Activated CD8-positive, alpha-beta memory T cell treated with anti-CD3 and anti-CD28 coated beads for 48 hours (primary cell): ENCODE measurements at places on chromosomes 7 and 10.
A peak's percentile ranks its signal among the peaks of the same experiment; 100 is the strongest.

DNA sequence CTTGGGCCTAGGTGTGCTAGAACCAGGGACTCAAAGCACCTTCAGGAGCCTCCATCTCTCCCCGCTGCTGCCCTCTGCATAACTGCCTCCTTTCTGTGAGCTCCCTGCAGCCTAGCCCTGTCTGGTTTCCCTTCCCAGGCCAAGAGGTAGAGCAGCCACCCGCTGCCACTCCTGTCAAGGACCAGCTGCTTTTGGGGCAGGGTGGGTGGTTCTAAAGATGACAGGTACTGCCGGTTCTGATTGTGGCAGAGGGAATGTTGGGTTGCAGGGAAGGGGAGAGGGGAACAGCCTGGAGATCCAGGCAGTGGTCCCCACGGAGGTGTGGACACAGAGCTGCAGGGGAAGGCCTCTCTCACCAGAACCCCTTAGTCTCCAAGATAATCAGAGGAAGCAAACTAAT lies 3.7 kb upstream of the FLNC start:
- no peak for DNase-seq

DNA sequence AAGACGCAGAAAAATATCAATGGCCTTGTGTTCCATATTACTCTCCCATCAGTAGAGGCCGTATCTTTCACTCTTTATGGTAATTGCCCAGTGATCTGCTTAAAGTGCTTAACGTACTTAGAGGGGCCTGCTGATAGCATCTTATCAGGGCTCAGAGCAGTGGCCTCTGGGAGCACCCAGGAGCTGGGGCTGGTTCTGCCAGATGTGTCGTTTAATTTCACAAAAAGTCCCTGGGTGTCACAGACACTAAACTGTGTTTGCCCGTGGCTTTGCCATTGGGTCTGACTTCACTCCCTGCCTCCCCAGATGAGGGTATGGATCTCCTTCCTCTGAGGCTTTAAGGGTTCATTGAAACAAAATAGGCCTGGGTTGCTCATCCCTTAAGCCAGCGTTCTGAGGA lies 435.3 kb downstream of the GATA3 start:
- no peak for DNase-seq

- no peak for DNase-seq
These were observed 69.4 kb upstream of the OGDHL start for GRCh38 chr10:49831352-49832035.

DNA sequence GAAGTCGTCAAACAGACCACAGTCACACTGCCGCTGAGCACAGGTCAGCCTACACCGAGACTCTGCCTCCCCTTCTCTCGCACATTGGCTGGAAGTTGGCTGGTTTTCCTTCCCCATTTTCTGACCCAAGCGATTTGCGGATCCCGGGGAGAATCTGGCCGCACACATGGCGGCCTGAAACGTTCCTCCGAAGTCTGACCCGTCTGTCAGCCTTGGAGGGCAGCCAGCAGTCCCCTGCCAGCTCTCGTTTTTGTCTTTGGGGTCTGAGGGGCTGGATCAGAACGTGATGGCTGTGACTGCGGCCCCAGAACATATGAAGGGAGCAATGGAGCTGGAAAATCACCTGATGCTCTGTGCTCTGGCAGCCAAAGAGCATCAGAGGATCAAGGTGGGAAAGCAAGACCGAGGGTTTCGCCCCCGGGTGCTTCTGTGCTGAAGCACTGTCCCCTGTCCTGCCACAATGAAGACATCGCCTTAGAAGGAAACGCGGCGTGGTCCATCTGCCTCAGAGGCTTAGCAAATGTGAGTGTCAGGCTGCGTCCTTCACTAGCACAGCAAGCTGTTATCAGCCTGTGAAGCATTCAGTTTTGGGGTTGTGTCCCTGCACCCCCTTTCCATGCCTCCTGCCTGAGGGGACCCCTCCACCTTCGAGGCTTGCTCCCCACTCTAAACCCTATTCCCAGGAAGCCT lies 119.3 kb upstream of the SHH start:
- no peak for DNase-seq

GRCh38 chr7:29285444-29285793 lies 90.8 kb downstream of the CHN2 start:
- peak; percentile 26 for DNase-seq

DNA sequence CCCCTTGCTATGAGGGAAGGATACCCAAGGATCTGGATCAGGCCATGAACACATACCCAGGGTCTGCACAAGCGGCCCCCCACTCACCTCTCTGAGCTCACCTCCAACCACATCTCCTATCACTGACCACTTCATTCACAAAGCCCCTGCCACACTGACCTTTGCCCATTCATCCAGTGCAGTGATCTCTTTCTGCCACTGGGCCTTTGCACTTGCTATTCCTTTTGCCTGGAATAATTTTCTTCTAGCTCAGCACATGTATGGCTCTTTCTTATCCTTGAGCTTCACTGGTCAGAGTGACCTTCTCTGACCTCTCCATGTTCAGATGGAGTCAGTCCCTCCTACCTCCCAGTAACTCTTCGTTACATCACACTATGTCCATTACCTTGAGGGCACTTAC lies 48.3 kb downstream of the ADRA2A start:
- DNase-seq, result no peak

GRCh38 chr10:71771821-71772617 lies 1.3 kb downstream of the VSIR start:
- no peak for DNase-seq

- no peak for DNase-seq
These were observed 135.7 kb downstream of the DYNC2I1 start for GRCh38 chr7:158991824-158992621.

DNA sequence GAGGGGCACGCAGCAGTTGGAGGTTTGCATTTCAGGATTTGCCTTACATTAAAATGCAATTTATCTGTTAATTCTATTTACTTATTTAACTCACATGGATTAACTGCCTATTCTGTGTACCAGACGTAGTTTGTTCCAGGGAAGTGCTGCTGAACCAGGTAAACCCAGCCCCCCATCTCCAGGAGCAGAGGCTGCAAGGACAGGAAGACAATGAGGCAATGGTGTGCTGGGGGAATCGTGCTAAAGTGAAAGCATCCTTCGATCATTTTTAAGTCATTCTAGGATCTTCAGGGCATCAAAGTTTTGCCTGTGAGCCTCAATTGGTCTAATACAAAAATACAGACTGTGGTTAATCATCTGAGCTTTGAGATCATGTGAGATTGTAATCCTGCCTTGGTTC lies 166.4 kb downstream of the DNAJB6 start:
- no peak for DNase-seq

DNA sequence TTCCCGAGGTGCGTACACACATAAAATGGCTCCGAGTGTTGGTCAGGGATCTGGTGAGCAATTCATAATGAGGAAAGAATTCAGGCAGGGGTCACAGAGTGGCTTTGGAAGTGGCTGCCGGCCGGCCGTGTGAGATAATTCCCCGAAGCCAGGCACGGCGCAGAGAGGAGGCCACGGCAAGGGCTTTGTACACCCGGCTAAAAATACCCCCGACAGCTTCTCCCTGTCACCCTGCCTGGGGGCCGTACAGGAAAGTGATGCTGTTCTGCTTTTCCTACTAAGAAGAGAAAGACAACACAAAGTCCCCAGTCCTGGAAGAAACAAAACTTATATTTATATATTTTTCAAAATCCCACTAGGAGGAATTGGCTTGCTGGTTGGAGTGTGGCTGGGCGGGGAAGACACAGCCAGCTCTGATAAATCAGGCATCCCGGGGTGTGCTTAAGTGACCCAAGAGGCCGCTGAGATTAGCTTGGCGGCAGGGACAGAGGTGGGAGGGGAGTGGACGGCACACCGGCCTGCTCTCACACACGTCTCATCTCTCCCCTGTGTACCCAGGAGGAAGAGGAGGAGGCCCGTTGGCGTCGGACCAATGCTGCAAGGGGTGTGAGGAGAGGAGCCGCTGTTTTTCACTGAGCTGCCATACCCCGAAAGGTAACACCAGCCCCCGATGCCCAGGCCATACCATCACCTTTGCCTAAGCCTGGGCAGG lies 70.5 kb downstream of the ZMIZ1 start:
- no peak for DNase-seq

DNA sequence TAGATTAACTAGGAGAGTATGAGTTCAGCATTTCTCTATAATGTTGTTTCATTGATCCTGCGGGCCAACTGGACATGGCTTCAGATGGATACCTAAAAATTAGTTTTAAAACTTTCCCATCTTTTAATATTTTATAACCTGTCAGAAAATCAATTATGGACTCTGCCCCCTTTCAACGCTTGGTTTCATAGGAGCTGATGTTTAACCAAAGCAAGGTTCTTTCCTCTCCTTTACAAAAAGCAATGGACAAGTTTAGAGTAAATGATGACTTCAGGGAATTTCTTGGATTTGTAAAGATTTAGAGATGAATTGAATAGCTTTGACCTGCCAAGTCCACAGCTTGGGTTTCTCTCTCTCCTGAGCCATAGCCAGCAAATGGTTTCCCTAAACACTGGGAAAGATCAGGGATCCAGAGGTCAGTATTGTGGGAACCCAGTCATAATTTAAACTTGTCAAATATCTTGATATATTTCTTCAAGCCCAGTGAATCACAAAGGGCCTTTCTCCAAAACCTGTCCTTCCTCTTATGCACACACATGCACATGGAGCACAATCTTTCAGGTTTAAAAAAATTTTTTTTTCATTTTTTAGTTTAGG lies 177.1 kb downstream of the EVX1 start:
- DNase-seq, result no peak

DNA sequence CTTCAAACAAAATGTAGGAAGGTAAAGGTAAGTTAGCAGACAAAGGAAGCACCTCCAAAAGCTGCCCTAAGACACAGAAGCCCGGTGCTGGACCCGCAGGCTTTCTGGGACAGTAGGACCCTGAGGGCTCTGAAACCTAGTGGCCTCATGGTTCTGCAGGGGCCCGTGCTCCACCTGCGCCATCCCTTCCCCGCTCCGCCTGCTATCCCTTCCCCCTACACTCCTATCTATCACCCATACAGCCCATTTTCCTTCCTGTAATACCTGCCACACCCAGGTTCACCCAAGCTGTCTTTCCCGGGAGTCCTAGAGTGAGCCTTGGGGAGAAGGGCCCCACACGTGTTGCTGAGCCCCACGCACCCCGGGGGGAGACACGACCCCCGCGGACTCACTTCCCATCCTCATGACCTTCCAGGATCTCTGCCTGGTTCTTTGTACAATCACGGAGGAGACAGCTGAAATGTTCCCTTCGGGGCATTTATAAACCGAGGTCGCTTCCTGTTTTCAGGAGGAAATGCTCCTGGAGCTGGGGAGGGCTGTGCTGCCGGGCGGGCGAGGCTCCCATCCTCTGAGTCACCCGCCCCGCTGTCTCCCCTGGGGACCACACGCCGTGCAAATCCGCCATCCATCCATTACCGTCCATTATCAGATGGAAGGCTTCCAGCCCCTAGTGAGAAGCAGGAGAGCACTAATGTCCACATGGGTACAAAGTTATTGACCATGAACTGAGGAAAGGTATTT lies 251.7 kb upstream of the PITRM1 start:
- no peak for DNase-seq

DNA sequence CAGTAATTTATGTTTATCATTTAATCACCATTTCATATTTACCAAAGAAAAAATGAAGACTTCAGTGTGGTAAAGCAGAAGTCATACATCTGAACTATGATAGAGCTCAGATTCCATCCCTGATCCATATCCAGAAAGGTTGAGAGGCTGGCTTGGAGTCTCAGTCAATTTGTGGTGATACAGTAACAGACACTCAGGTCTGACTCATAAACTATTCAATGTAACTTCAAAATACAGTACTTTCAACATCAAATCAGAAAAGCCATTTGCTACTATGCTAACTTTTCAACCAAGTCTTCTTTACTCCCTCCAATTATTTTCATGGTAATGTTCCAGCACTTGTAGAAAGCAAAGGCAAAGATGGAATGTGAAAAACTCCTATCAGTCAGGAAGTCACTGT lies 190.4 kb downstream of the HDAC9 start:
- DNase-seq, result no peak

- DNase-seq, result no peak
These were observed 28.5 kb downstream of the CELF2 start for GRCh38 chr10:11045995-11046775.

DNA sequence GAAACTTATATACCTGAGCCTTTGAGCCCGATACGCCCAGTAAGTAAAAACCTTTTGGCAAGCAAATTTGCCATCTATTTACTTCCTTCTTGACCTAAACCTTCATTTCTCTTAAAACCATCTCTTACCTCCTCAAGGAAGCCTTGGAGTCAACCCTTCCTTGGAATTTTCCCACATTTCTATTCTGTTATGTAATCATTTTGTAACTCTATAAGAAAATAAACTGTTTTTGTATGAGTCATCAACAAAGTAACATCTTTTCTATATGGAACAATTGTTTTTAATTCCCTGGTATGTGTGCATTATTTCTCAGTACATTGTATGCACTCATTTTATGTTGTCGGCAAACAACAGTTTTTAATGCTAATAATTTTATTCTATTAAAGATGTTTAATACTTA lies 162.0 kb downstream of the TEX36 start:
- DNase-seq, result no peak

- no peak for DNase-seq
These were observed 181.0 kb upstream of the MDFIC start for GRCh38 chr7:114740941-114741340.

DNA sequence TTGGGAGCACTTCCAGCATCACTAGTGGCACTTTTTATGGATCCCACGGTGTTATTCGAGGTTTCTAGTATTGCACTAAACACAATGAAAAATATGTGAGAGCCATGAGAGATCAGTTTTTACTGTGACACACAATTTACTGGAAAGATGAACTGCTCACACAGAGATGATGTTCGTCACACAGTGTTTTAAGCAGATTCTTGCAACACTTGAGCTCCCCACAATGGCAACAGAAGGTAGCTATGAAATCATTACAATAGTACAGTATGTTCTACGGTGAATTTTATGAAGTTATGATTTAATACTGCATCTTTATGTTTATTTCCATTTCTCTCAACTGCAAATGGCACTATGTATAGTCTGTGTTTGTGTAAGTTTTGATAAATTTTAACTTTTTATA lies 27.4 kb upstream of the ENTPD1 start:
- no peak for DNase-seq

- no peak for DNase-seq
These were observed 36.8 kb upstream of the INPP5F start for GRCh38 chr10:119689016-119689580.

DNA sequence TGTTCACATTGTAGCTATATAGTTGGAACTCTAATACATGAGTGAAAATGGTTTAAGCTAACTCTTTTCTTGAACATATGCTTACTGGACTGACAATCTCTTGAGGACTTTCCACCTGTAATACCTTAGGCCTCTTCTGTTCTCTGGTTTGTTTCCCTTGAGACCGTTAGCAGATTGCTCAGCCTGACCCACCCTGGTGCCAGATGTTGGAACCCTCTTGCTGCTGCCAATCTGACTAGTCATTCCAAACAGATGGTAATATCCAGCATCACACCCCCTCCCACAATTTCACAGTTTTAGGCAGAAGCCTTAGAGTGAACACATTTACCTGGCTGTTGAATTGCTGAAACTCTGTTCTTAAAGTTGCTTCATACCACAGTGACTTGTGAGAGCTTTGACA lies 18.7 kb downstream of the CALD1 start:
- no peak for DNase-seq

DNA sequence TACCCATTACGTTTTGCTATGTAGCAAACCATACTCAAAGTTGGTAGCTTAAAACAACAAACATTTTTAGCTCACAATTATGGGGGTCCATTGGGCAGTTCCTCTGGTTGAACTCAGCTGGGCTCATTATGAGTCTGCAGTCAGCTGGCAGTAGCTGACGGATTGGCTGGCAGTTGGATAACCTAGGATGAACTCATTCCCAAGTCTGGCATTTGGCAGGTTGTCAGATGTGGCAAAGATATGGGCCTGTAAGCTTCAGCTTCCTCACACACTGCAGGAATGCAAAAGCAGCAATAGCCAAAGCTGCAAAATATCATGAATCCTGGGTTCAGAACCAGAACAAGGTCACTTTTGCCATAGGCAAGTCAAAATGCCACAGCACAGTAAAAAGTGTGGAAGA lies 412.2 kb upstream of the SORCS1 start:
- DNase-seq, result no peak
